GM23248 (cell line): ENCODE measurements at places on chromosomes 4 and X. TPM values are rescaled to one million over a fixed set of nuclear protein-coding genes. Genes with fewer than 3 reads are reported as not detected.

The PPEF2 gene
- not detected in 2 replicates for total RNA-seq

The CLGN gene
- total RNA-seq = 0.63 and 5.1 TPM in 2 replicates

The NR3C2 gene
- total RNA-seq = under 0.01 TPM in 1 of 2 replicates, not detected in the other

The ARR3 gene
- not detected in 2 replicates for total RNA-seq

The SPANXB1 gene
- total RNA-seq = not detected in 2 replicates

The BTC gene
- not detected in 2 replicates for total RNA-seq

The RHOXF2B gene
- total RNA-seq = not detected in 2 replicates

The DOK7 gene
- total RNA-seq = not detected in 2 replicates

The DCAF4L1 gene
- 0.13 TPM in 1 of 2 replicates, not detected in the other for total RNA-seq

The ADH6 gene
- total RNA-seq = not detected in 2 replicates

The JAKMIP1 gene
- total RNA-seq = not detected in 2 replicates

The SYTL5 gene
- not detected in 2 replicates for total RNA-seq

The PDCL2 gene
- not detected in 2 replicates for total RNA-seq

The ANAPC10 gene
- total RNA-seq = 15.2 and 22.4 TPM in 2 replicates

The DCAF12L1 gene
- total RNA-seq = not detected in 2 replicates

The SPP1 gene
- 2.7 and 3.1 TPM in 2 replicates for total RNA-seq

The EXOSC9 gene
- total RNA-seq = 44.1 and 48.4 TPM in 2 replicates

The HMX1 gene
- not detected in 2 replicates for total RNA-seq

The LARP1B gene
- 14.3 and 16.0 TPM in 2 replicates for total RNA-seq
